ENCODE measurements at places on chromosomes 5 and 9.

DNA sequence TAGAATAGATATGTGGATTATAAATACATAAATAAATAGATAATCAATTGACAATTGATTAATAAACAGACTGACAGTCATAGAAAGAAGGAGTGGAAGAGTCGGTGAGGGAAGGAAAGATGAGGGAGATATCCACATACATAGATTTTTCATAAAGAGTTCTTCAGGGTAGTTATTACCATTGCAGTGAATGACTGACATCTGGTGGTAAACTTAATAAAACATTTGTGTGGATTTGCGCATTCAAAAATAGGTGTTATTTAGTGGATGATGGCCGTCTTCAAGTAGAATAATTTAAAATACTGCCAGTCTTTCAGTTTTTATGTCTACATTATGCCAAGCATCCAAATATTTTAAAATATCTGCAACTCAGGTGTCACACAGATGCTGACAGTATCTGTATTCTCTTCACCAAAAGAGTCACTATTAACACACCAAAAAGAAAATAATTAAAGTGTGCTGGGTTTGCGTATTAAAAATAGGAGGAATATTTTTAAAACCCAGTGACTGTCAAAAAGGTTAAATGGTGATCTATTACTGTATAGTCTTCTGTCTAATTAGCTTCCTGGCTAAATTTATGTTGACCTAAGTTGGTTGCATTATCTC lies 78.8 kb downstream of the GIN1 start:
- DNase-seq = no peak

DNA sequence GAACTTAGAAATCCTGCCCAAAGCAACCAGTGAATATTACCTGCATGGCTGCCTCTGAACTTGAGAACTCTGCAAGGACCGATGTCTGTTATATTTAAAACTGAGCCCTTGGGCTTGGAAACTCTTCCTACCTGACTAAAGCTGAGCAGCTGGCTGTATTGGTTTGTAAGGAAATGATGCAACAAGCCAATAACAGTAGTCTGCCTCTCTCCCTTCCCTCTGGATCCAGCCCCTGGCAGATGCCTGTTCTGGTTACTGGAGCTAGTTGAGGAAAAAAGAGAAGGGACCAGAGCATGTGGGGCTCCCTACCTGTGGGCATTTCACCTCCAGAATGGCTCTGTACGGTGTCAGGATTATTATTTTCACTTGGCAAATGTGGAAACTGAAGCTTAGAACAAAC lies 34.7 kb downstream of the SH3RF2 start:
- no peak for DNase-seq

GRCh38 chr5:40569546-40570270 lies 110.0 kb upstream of the PTGER4 start:
- DNase-seq = no peak

GRCh38 chr5:67102708-67103107 lies 93.9 kb downstream of the CD180 start:
- no peak for DNase-seq

DNA sequence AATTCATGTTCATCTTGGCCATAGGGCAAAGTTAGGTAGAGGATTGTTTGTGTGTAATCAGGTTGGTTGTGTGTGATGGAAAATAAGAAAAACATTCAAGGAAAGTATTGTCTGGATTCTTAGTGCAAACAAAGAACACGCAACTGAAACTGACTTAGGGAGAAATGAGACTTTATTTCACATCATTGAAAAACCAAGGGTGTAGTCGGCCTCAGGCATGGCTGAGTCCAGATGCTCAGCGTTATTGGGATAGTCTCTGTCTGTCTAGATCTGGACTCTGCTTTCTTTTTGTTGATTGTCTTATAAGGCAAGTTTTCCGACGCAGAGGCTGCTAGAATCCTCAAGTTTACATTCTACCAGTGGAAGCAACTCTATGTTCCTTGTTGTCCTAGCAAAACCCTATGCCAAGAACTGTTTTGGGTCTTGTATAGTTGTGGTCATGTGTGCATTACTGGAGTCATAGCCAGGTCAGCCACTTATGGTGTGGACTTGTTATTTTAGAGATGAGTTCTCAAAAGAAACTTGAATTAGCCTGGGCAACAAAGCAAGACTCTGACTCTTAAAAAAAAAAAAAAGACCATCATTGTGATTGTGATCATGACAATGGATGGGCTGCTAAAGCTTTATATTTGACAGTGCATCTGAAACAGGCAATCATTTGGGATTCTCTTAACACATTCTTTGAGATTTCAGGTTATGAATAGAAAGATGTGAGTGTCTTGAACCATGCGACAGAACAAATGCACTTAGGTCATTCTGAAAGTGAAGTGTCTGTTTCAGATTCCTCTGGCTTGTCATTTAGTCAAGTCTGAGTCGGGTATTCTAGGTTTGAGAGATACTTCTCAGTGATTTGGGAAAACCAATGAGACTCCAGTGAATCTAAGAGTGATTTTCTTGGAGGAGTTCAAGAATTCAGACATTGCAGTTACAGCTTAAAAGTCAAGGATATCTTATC lies 82.6 kb downstream of the DOCK2 start:
- no peak for DNase-seq

- DNase-seq = no peak
Measured at GRCh38 chr5:81830596-81830995, 79.7 kb upstream of the SSBP2 start.
